Activated T-helper 1 cell treated with anti-CD3 and anti-CD28 coated beads, Interleukin-2, amount 50 U/mL, for 16 hours (primary cell): ENCODE measurements at places on chromosomes 11 and 22.

DNA sequence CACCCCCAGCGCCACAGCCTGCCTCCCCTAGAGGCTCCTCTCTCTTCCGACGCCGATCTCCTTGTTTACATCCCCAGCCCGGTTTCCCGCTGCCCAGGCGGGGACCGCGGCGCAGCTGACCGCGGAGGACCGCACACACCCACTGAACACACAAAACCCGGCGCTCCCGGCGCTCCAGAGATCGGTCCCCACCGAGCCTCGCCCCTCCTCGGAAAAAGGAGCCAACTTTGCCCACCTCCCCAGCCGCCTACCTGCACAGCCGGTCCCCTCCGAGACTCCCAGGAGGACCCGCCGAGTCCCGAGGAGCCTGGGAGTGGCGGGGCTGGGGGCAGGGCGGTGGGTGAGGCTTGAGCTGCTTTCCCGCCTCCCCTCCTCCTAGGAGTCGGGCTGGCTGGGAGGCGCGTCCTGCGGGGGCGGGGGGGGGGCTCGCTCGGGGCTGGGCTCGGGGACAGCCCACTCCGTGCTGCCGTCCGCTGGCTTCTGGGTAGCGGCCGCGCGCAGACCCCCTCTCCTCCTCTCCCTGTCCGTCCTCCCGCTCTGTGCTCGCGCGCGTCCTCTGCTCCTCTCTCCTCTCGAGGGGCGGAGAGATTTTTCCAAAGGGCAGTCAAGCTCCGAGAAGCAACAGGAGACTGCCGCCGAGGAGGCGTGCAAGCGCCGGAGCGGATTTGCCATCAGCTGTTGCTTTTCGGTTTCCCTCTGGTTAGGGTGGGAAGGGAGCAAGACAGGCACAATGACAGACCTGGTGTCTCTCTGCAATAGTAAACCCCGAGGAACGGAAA lies at the start of gene FXYD6:
Gene FXYD6, minus strand, starts transcription at position 318 of the 779 bp plus-strand sequence. CDS start 33,882 bp downstream, outside the sequence.
- DNase-seq = no peak

GRCh38 chr22:27116312-27117086 lies 459.1 kb downstream of the MIAT start:
- DNase-seq = no peak

GRCh38 chr11:62012451-62012831 lies 45.0 kb upstream of the FTH1 start:
- no peak for DNase-seq

- DNase-seq = no peak
These were observed 14.9 kb downstream of the ARAP1 start for GRCh38 chr11:72737336-72737735.

DNA sequence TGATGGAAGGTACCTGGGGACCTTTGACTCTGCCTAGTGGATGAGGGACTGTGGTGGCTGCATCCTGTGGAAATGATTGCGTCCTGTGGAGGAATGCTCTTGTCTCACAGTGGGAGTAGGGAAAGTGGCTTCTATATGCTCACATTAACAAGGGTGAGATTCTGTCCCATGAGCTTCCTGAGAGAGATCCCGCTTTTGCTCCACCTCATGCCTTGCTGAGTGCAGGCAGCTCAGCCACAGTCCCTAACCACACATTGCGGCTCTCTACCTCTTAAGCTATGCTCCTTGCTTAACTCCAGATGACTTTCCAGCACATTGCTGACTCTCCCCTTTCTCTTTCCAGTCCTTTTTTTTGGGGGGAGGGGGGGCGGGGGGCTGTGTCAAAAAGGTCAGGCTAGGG lies 45.0 kb downstream of the TEAD1 start:
- DNase-seq = no peak

GRCh38 chr22:19943082-19944026 lies 1.7 kb upstream of the TXNRD2 start:
- no peak for DNase-seq

DNA sequence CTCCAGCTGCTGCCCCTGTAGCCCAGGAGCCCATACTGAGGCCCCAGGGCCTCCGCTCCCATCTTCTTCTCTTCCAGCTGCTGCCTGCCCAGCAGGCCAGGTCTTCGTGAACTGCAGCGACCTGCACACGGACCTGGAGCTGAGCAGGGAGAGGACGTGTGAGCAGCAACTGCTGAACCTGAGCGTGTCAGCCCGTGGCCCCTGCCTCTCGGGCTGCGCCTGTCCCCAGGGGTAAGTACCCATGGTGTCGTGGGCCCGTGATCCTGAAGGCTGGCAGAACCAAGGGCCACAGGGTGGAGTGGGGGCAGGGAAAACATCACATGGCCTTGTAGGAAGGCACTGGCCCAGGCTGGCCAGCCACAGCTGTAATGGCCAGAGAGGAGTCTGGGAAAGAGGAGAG lies 31.2 kb downstream of the OTOG start:
- DNase-seq = no peak

DNA sequence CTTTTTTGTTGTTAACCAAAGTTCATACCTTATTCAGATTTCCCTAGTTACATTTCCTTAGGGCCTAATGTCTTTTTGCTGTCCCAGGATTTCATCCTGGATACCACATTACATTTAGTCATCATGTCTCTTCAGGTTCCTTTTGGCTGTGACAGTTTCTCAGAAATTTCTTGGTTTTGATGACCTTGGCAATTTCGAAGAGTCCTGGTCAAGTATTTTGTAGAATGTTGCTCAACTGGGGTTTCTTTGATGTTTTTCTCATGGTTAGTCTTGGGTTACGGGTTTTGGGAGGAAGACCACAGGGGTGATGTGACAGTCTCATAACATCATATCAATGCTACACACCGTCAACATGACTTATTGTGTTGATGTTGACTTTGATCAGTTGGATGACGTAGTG lies 39.8 kb upstream of the FDX1 start:
- no peak for DNase-seq

DNA sequence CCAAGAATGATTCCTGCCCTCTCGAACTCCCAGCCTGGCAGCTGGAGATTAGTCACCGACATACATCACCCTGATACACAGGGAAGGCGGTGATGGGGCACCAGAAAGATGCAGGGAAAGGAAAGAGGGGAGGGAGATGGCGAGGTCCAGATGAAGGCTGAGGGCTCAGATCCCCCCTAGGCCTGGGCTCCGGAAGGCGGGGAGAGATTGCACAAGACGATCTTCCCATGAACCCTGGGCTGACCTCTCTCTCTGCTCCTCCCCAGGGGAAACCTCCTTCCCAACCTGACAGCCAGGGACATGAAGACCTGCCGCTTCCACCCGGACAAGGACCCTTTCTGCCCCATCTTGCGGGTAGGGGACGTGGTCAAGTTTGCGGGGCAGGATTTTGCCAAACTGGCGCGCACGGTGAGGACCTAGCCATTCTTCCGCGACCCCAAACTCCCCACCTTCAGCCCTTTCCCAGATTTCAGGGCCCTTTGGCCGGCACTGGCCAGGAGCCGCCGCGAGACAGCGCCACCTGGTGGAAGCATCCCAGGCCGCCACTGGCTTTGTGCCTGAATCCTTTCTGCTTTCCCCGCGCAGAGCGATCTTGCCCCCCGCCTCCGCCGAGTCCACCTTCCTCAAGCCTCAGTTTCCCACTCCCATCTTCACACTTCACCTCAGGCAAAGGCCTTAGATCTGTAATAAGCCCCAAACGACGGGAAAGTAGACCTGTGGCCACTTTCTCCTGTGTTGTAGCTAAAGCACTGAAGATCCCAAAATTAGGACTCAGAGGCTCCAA lies 11.5 kb downstream of the P2RX3 start:
- DNase-seq = peak; percentile 40

DNA sequence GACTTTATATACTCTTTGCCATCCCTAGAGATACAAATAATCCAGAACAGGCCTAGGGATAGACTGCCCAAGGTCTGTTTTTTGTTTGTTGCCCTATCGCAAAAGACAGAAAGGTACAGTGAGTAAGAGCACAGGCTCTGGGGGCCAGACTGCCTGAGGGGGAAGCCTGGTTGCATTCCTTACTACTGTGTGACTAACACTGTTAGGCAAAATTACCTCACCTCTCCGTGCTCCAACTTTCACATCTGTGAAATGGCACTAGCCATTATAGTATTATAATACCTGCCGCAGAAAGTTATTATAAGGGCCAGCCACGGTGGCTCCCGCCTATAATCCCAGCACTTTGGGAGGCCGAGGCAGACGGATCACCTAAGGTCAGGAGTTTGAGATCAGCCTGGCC lies 14.5 kb downstream of the SLC35F2 start:
- DNase-seq = no peak

GRCh38 chr11:117535201-117535849 lies 207.7 kb downstream of the CEP164 start:
- no peak for DNase-seq

DNA sequence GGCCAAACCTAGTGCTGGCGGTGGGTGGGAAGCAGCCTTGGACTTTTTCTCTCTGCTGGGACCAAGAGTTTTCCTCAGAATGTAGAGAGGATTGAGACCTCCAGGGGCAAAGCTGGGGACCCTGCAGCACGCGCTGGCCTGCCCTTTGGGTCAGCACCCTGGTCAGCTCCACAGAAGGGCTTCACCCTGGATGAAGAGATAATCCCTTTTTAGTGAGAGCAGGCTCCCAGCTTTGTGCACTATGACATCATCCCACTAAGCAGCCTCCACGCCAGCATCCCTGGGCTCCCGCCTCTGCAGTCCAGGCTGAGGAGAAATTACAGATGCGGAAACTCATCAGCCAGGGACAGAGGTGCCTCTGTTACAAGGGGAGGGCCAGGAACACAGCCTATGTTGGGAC lies 23.5 kb downstream of the DRICH1 start:
- DNase-seq = no peak

GRCh38 chr11:2802389-2803185 lies 83.0 kb downstream of the CDKN1C start:
- DNase-seq = no peak

DNA sequence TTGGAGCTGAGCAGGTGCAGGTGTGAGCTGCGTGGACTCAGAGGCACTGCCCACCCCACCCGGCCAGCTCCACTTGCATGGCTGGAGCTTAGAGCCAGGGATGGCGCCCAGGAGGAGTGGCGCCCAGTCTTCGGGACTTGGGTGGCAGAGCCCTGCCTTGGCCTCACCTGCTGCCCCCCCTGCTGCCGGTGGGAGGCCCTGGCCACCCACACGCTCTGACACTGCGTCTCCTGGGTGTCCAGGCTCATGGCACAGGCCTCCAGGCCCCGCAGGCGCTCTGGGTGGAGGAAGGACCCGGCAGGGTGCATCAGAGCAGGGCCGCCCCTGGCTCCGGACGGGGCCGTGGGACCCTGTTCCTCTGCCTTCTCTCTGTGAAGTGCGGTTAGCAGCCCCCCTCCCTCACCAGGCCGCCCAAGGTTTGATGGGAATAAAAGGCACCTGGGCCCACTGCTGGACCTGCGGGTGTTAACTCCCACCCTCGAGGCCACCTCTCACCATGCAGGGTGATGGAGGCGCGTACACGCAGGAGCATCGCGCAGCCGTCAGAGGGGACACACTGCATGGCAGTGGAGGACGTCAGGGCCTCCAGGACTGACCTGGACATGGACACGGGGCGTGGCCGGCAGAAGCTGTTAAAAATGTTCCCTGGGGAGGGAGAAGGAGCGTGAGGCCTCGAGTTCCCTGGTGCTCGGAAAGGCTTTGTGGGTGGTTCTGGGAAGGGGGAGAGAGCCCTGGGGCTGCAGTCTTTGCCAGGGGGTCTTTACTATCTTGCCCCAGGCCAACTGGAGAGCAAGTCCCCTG lies 11.8 kb downstream of the IL17REL start:
- no peak for DNase-seq

GRCh38 chr11:125489166-125489565 lies 6.9 kb downstream of the FEZ1 start:
- DNase-seq = no peak

DNA sequence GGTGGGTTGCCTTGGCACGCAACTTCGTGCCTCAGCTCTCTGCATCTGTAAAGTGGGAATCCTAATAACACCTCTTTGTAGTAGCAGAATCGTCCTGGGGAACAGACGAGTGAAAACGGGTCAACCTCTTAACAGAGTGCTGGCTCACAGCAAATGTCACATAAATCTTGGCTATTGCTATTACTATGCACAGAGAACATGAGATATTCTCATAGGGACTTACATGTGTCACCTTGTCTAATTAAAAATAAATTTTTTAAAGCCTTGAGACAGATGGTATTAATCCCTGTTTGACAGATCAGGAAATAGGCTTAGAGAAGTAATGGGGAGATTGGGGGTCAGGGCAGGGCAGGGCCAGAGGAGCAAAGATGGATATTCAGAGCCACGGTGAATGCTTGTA lies 44.3 kb upstream of the IGSF9B start:
- DNase-seq = no peak
